ENCODE measurements at places on chromosomes 16 and 17.

DNA sequence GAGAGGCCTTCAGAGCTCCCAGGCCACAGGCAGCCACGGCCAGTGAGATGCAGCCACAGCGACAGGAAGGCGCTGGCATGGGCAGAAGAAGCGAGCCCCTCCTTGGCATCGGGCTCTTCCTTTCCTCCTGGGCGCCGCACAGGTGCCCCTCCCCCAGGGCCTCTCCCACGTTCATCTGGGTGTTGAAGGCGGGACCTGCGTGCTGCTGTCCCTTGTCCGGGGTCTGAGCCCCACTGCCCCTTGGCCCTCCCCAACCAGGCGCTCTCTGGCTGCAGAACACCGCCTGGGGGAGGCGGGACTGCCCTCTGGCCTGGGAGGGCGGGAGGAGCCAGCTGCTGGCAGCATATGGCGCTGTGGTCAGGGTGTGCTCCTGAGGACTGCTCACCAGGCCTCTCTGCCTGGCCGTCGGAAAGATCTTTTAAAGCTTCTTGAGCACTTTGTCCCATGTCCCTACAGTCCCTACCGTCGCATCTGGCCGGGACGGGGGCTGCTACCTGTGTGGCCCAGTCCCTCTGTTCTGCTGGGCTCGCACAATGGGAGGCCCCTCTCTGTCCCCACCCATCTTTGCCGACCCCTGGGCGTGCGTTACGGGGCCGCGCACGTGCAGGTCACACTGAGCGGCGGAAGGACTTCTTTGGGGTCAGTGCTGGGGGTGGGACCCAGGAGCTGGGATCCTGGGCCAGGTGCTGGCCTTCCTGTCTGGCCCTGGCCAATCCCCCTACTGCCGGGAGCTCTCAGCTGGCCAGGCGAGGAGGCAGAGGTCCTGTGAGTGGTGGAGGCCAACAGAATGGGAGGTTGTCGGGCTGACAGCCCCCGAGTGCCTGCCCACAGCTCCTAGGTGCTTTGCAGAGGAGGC lies 1.7 kb downstream of the SLC25A10 start:
- DNase-seq, result no peak

- peak; percentile 81 for DNase-seq
Measured at GRCh38 chr17:30363715-30364202, 15.0 kb upstream of the CPD start.

- no peak for DNase-seq
Measured at GRCh38 chr16:27301236-27301861, 12.4 kb upstream of the IL4R start.

DNA sequence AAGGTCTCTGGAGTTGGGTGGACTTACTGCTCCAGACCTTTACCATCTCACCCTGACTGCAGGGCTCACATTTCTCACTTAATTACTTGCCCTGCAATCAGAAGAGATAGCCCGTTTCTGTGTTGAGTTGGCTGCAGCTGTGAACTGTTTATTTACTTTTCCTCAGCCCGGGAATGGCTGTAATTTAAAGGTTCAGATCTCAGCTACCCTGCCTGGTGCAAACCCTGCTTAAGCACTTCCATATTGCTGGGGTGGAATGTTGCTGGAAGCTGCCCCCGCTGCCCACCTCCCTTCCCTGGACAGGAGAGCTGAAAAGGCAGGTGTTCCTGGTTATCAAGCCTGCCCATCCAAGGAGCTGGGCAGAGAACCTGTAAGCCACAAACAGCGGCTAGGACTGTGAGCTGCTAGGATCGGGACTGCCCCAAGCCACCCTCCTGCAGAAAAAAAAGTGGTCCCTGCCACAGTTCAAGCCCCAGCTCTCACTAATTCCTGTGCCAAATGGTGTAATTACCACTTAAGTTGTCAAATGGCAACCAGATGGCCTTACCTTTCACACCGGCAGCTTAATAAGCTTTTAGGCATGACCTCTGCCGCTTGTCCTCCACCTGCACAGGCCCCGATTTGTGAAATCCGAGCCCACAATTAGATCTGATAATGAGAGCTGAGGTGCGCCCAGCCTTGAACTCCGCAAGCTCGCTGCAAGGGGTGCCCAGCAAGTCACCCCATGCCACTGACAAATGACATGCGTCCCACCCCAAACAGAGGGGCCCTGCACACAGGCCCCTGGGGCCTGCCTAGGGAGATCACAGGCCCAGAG lies 269.8 kb downstream of the C16orf95 start:
- no peak for DNase-seq

DNA sequence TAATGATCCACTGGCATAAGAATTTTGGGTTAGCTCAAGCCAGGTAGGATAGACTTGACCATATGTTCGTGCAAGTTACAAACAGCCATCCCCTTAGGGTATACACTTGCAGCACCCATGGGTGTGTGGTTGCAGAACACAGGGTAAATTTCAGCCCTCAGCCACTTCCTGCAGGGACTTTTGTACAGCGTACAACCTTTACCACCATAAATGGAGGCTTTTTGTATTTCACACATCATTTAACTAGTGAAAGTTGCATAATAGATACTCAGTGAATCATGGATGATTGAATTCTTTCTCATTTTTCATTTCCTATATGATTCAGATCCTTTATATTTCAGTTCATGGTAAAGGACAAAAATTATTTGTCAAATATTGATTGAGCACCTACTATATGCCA lies 473.9 kb downstream of the CDH13 start:
- DNase-seq, result no peak

GRCh38 chr17:49547566-49547965 lies 28.1 kb upstream of the NXPH3 start:
- no peak for DNase-seq

DNA sequence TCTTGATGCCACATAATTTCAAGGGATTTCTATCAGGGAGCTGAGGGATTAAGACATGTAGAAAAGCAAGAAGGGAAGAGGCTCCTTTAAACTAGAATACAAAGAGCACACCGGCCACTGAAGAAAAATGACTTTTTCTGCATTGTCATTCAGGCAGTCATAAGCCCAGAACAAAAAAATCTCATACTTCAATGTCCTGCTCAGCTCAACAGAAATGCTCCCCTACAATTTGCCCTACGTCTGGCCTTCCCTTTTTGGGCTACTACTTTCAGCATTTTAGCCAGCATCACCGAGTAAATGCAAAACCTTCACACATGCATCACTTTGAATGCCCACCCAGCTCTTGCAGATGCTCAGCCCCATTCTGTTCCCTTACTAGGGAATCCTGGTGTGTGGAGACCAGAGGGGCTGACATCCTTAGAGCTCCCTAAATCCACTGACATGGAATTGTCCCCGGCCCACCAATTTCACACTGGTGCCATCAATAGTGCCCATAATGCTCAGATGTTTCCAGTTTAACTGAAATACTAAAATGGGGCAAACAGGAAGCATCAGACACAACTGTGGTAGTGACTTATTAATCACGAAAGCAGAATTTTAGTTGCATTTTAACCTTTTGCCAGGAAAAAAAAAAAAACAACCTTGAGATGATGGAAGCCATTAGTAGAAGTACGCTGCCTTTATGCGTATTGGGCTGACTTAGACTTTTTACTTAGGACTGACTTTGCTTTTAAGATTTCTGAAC lies 2.7 kb downstream of the MAP3K14 start:
- DNase-seq, result no peak

- no peak for DNase-seq
Measured at GRCh38 chr16:88969361-88969831, 7.6 kb downstream of the CBFA2T3 start.

- no peak for DNase-seq
Measured at GRCh38 chr17:76267051-76267576, 2.0 kb downstream of the UBALD2 start.

GRCh38 chr16:83732536-83732935 lies 75.2 kb upstream of the HSBP1 start:
- no peak for DNase-seq

GRCh38 chr16:65991149-65991701 lies 375.3 kb upstream of the CDH5 start:
- no peak for DNase-seq

GRCh38 chr16:49637933-49638672 lies 217.8 kb downstream of the ZNF423 start:
- no peak for DNase-seq

- DNase-seq, result no peak
Measured at GRCh38 chr16:31177136-31177535, 2.8 kb upstream of the FUS start.

- no peak for DNase-seq
Measured at GRCh38 chr17:50079334-50080095, 15.6 kb upstream of the PDK2 start.

DNA sequence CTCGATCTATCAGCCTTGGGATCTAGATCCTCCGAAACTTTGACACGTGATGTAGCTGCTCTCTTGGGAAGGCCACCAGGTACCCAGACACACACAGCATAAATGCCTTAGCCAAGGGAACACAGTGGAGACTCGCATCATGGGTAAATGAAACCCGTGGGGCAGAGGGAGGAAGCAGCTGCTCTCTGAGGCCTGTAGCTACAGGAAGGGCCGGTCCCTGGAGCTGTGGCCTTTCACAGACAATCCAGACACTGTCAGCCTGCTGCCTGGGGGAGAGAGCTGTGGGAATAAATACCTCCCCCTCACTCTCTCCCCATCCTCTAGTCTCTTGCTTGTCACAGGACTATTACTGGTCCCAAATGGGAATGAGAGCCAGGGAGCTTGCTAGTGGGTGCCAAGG lies 351.2 kb downstream of the UTP18 start:
- no peak for DNase-seq

GRCh38 chr17:17568772-17569195 lies 22.7 kb downstream of the PEMT start:
- DNase-seq, result peak; percentile 11

- DNase-seq, result no peak
Measured at GRCh38 chr16:879986-880385, 79.5 kb upstream of the GNG13 start.

DNA sequence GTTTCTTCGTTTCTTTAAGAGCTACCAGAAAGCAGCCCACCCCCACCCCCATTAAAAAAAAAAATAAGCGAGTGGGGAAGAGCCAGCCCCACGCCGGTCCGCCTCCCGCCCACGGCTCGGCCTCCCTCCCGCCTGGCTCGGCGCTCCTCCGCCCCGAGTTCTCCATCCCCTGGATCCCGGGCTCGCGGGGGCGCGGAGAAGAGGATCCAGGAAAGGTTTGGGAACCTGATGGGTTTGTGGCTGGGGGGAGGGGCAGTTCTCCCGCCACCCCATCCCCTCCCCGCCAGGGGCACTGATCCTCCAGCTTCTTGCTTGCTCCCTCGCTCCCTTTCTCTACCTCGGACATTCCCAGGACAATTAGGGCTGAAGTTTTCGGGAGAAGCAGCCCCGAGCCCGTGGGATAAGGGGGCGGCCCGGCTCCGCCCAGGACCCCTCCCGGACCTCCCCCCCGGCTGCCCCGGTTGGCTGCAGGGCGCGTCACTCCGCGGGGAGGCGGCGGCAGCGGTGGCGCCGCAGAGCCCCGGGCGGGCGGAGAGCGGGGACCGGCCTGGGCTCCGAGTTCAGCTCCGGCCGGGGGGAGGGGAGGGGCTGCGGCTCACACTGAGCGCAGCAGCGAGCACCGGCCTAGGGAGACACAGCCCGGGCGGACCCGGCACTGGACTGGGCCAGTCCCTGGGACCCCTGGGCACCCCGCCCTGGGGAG lies 1.0 kb upstream of the SALL1 start:
- no peak for DNase-seq

DNA sequence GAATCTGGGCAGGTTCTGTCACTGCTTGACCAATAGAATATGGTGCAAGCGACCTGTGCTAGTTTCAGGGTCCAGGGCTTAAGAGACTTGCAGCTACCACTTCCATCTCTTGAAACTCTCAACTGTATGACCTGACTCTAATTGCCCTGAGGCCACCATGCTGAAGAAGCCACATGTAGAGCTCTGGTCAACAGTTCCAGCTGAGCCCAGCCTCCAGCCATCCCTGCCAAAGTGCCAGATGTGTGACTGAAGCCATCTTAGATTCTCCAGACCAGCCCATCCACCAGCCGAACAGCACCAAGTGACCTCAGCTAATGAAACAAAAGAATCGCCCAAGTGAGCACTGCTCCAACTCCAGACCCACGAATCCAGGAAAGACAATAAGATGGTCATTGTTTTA lies 3.4 kb upstream of the MT2A start:
- no peak for DNase-seq

GRCh38 chr16:13507530-13507929 lies 412.4 kb upstream of the ERCC4 start:
- no peak for DNase-seq

DNA sequence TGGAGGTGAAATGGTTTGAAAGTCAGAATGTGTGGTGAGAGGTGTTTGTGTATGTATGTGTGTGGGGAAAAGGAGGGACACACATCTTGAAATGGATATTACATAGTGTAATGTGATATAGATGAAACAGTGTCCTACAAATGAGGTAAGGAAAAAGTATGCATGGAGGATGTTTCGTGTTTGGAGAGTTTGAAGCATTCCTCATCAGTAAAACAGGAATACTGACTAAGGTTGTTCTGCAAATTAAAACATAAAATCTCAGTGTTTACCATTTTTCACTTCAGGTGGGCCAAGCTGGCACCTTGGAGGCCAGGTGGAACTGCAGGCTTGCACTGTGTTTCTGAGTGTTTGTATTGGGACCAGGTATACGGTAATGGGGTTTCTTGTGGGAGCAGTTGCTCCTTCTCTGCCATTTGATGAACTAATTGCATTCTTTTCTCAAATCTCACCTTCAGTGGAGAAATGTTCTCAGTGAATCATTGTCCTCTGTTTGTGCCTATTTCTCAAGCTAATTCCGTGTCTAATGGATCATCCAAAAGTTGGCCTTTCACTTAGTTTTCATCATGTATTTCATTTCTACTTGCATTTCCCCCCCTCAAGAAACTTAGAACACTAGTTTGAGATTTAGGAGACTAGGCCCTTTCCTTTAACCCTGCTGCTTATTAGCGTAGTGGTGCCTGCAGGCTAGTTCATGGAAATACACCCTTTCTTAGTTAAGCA lies 8.2 kb upstream of the TBKBP1 start:
- no peak for DNase-seq
